ENCODE measurements at places on chromosomes 11 and 22. TPM values are rescaled to one million over a fixed set of nuclear protein-coding genes. Genes with fewer than 3 reads are reported as not detected.

The MUC15 gene
- 10.5 TPM for total RNA-seq

The SYCE3 gene
- not detected for total RNA-seq

DNA sequence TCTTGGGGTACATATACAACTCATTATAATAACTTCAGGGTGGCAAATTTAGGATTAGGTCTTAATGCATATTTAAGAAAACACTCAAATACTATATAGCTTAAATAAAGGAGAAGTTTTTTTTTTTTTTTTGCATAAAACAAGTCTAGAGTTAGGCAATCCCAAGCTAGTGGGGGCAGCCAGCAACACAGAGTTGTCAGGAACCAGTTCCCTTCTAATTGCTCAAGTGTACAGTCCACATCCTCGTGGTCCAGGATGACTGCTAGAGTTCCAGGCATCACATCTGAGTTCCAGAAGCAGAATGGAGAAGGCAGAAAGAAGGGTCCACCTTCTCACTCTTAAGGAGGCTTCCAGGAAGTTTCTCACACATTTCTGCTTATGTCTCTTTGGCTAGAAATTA lies 261.9 kb upstream of the PLET1 start:
- H3K27me3 ChIP-seq, result no peaks in the 10 kb centered on the region
- peaks cover 4% of the 10 kb centered on the region for H3K4me1 ChIP-seq
- H3K36me3 ChIP-seq, result no peaks in the 10 kb centered on the region
- H3K4me3 ChIP-seq, result no peak overlapping the region

The CRYAB gene
- 113 TPM for total RNA-seq

The CHRNA10 gene
- total RNA-seq, result 1.2 TPM

DNA sequence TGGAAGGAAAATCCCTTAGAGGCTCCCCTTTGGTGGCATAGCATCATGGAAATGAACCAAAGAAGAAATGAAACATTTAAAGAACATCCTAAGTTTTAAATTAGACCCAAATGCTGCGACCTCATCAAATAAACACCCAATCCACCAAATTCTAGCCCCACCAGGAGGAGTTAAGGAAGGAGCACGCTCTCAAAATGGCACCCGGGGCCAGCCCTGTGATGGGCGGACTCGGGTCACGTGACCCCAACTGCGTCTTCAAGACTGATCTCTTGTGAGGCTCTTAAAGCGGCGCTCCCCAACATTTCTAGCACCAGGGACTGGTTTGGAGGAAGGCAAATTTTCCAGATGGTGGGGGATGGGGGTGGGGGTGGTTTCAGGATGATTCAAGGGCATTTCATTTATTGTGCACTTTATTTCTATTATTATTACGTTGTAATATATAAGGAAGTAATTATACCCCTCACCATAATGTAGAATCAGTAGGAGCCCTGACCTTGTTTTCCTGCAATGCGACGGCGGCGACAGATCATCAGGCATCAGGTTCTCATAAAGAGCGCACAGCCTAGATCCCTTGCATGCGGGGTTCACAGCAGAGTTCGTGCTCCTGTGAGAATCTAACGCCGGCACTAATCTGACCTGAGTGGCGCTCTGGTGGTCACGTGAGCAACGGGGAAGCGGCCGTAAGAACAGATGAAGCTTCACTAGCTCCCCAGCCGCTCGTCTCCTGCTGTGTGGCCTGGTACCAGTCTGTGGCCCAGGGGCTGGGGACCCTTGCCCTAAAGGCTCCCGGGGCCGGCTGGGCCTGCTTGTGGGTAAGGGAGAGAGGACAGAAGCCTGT lies 90.6 kb upstream of the SLC22A12 start:
- peaks cover 4% of the 10 kb centered on the region for H3K27me3 ChIP-seq
- no peak for DNase-seq
- no peak overlapping the region for H3K4me3 ChIP-seq
- no peaks in the 10 kb centered on the region for H3K36me3 ChIP-seq
- H3K4me1 ChIP-seq, result no peaks in the 10 kb centered on the region
- H3K27ac ChIP-seq, result no peak overlapping the region

DNA sequence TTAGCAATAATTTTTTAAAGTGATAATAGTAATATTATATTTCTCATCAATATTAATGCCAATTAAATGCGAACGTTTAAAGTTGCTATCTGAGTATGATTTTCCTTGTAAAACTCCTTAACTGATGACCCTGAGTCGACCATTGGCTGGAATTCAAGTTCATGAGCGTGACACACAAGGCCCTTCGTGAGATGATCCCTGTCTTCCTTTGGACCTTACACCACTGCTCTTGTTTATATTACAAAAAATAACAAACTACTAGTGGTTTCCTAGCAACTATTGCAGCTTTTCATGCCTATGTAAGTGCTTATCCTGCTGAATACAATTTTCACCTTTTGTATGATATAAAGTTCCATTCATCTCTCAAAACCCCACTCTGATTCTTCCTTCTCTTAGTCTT lies 752.9 kb downstream of the CNTN5 start:
- no peak for DNase-seq
- H3K27me3 ChIP-seq, result no peaks in the 10 kb centered on the region
- H3K4me1 ChIP-seq, result no peaks in the 10 kb centered on the region
- H3K27ac ChIP-seq, result no peak overlapping the region
- H3K4me3 ChIP-seq, result no peak overlapping the region

The SPTBN2 gene
- 8.1 TPM for total RNA-seq

The DUSP8 gene
- 18.0 TPM for total RNA-seq

The PGA5 gene
- total RNA-seq, result not detected

GRCh38 chr11:64868904-64869570 lies 9.4 kb downstream of the EHD1 start:
- peaks cover 33% of the 10 kb centered on the region for H3K36me3 ChIP-seq
- H3K27ac ChIP-seq, result peak overlapping the region; percentile 78
- no peak overlapping the region for H3K4me3 ChIP-seq

GRCh38 chr22:44658311-44658953 lies 43.6 kb upstream of the PRR5 start:
- no peak overlapping the region for H3K4me3 ChIP-seq
- no peaks in the 10 kb centered on the region for H3K36me3 ChIP-seq
- H3K4me1 ChIP-seq, result no peaks in the 10 kb centered on the region
- H3K27me3 ChIP-seq, result peaks cover 4% of the 10 kb centered on the region

The MIAT gene
- 6.1 TPM for total RNA-seq

The TUBA8 gene
- total RNA-seq, result 1.7 TPM

The SAA2 gene
- 4.2 TPM for total RNA-seq

- no peaks in the 10 kb centered on the region for H3K27me3 ChIP-seq
- H3K27ac ChIP-seq, result no peak overlapping the region
- peaks cover 41% of the 10 kb centered on the region for H3K36me3 ChIP-seq
- H3K4me3 ChIP-seq, result no peak overlapping the region
- no peak for DNase-seq
Measured at GRCh38 chr11:111674941-111675340, 72.7 kb downstream of the SIK2 start.

The MCAM gene
- 134 TPM for total RNA-seq

DNA sequence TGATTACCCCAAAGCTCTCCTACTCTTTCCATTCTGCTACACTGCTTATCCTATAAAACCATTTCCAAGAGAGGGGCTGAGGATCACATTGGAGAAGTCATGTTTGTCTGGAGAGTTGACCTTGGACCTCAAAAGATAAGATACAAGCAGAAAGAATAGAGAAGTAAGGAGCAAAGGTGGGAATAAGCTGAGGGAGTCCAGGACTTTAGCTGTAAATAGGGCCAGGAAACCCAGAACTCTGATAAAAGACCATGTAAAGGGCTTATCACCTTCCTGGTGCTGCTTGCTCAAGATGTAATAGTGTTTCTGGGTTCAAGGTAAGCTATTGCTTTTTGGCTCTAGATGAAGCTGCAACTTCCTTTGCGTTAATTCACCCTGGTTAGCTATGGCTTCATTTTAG lies 32.8 kb upstream of the CCDC90B start:
- H3K27me3 ChIP-seq, result no peaks in the 10 kb centered on the region
- no peaks in the 10 kb centered on the region for H3K4me1 ChIP-seq
- DNase-seq, result no peak

DNA sequence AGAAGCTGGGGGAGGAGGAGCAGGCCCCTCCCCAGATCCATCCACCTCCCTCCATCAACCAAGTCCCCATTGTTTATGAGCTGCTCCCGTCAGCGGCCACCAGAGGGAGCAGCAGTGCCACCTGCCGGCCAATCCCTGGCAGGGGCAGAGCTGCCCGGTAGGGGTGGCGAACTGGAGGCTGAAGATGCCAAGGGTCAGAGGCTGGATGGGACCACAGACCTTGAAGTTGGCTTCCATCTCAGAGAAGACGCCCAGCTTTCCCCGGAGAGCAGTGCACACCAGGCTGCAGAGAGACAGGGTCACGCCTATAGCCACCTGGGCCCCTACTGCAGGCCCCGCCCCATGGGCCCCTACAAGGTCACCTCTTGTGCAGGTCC lies 3.6 kb downstream of the FIBP start:
- peak; percentile 90 for DNase-seq
- H3K36me3 ChIP-seq, result peaks cover 38% of the 10 kb centered on the region
- no peak overlapping the region for H3K27ac ChIP-seq
- peaks cover 20% of the 10 kb centered on the region for H3K4me1 ChIP-seq
- no peak overlapping the region for H3K4me3 ChIP-seq

- H3K4me1 ChIP-seq, result no peaks in the 10 kb centered on the region
- H3K27ac ChIP-seq, result no peak overlapping the region
- no peaks in the 10 kb centered on the region for H3K36me3 ChIP-seq
- no peak overlapping the region for H3K4me3 ChIP-seq
Measured at GRCh38 chr11:34030382-34030781, 21.1 kb upstream of the CAPRIN1 start.

DNA sequence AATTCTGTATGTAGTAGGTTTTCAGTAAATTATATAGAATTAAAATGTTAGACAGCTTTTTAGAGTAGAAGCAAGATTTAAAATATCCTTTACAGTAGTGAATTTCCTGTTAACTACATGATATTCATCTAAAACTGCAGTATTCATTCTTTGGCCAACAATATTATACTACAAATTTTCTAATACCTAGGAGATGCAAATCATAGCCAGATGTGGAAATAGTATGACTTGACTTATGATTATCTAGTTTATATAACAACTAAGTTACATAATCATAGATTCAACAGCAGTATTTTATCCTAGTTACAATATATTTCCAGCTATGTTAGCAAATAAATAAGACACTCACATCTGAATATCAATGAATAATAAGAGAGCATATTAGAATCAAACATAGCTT lies 163.2 kb downstream of the MSANTD4 start:
- no peaks in the 10 kb centered on the region for H3K4me1 ChIP-seq
- DNase-seq, result no peak
- H3K27ac ChIP-seq, result no peak overlapping the region
- no peaks in the 10 kb centered on the region for H3K27me3 ChIP-seq
- no peaks in the 10 kb centered on the region for H3K36me3 ChIP-seq

- no peaks in the 10 kb centered on the region for H3K27me3 ChIP-seq
- H3K4me3 ChIP-seq, result no peak overlapping the region
- peaks cover 7% of the 10 kb centered on the region for H3K4me1 ChIP-seq
- DNase-seq, result no peak
Measured at GRCh38 chr22:20581503-20582170, 74.2 kb downstream of the MED15 start.
